ENCODE measurements at places on chromosomes 4 and X.

DNA sequence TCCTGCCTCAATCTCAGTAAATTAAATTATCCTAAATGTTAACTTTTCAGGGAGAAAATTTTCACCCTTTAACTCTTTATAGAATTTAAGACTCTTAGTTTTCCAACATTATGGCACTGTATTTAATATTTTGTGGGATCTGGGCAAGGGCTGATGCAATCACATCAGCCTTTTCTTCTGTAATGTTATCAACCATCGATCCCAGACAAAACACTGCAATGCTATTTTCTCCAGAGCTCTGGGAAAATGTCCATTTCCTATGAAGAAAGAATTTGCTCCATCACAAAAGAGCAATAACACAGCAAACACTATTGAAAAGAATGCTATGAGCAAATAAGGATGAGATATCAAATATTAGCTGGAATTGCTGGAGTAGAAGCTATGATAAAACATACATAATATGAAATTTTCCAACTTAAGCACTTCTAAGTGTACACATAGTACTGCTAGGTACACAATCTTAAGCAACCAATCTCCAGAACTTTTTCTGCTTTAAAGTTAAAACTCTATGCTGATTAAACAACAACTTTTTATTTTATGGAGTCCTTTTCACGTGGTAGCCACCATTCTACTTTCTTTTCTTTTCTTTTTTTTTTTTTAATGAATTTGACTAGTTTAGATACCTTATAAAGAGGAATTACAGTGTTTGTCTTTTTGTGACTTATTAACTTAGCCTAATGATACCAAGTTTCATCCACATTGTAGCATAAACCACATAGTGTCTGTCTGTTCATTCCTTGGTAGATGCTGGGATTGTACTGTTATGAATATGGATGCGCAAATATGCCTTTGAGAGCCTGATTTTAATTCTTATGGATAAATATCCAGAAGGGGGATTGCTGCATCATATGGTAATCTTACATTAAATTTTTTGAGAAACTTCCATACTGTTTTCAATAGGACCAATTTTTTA lies 43.6 kb downstream of the UGT2A3 start:
- H3K27ac ChIP-seq: no peak overlapping the region
- H3K27me3 ChIP-seq: no peaks in the 10 kb centered on the region
- no peak for DNase-seq
- H3K36me3 ChIP-seq: no peaks in the 10 kb centered on the region
- H3K4me3 ChIP-seq: no peak overlapping the region

DNA sequence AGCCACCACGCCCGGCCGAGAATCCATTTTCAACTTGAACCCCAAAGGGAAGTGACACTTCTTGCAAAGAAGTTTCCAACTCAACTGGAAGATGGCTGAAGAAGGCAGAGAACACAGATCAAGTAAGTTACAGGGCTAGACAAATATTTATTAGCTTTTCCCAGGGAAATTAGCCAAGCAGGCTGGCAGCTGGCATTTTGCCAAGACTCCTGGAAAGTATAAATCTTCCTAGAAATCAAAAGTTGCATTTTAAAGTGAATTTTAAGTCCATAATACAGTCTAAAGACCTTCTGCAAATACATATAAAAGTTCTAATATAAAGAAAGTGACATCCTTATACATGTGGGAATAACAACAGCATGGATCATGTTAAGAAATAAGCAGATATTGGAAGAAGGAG lies 3.4 kb upstream of the MRPL1 start:
- no peaks in the 10 kb centered on the region for H3K27me3 ChIP-seq
- H3K27ac ChIP-seq: peak overlapping the region; percentile 94
- H3K4me3 ChIP-seq: no peak overlapping the region
- peaks cover 14% of the 10 kb centered on the region for H3K4me1 ChIP-seq
- no peak for DNase-seq

GRCh38 chrX:2960861-2961515 lies 31.8 kb upstream of the ARSD start:
- H3K36me3 ChIP-seq: no peaks in the 10 kb centered on the region
- no peaks in the 10 kb centered on the region for H3K4me1 ChIP-seq
- H3K4me3 ChIP-seq: no peak overlapping the region
- DNase-seq: no peak
- no peaks in the 10 kb centered on the region for H3K27me3 ChIP-seq

DNA sequence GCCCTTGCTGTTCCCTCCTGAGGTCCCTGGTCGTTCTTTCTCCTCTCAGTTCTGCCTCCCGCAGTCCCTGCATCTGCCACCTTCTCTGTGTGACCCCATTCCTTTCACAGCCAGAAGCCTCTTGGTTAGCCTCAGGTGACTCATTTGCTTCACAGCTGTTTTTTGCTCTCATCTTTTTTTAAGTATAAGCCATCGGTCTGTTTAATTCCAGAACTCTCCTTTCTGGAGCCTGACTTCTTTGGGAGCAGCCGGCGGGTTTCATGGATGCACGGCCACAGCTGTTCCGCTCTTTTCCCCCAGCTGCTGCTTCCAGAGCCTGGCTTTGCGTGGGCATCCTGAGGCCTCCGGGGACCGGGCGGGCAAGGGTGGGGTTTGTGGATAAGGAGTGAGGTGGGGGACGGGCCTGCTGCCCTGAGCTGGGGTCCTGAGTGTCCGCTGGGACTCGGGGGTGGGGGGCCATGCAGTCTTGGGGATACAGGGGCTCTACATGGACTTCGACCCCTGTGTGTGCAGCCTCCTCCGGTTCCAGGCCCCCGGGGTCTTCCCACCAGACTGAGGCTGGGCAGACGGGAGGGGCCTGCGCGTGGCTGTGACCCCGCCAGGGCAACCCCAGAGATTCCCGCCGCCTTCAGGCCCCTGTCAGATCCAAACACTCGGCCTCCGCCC lies 46.7 kb downstream of the PCGF3 start:
- H3K36me3 ChIP-seq: peaks cover 47% of the 10 kb centered on the region
- no peak overlapping the region for H3K4me3 ChIP-seq
- no peaks in the 10 kb centered on the region for H3K27me3 ChIP-seq

- no peaks in the 10 kb centered on the region for H3K36me3 ChIP-seq
- H3K27me3 ChIP-seq: no peaks in the 10 kb centered on the region
- no peak overlapping the region for H3K4me3 ChIP-seq
- DNase-seq: no peak
- peak overlapping the region; percentile 45 for H3K27ac ChIP-seq
These were observed 46.4 kb upstream of the GATB start for GRCh38 chr4:151807220-151807619.

DNA sequence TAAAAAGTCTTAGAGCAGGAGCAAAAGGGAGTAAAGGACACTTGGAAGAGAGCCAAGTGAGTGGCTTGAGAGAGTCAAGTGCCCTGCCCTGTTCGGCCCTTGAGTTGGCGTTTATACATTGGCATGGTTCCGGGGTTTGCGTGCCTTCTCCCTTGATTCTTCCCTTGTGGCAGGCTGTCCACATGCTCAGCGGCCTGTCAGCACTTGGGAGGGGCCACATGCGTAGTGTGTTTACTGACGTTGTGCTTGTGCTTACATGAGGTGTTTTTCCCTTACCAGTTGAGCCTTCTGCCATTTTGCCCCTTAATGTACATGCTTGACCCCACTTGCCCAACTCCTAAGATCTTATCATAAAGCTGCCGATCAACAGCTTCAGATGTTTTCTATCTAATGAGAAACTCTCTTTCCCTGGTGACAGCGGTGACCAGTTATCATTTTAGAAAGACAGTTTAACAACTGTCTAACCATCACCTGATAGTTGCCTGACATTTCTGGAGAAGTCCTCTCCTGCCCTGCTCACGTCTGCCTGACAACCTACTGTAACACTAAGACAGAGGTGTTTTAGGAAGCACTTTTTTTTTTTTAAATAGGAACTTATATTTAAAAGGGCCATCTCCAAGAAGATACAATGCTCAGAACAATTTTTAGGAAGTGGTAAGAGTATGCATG lies 49.5 kb upstream of the GC start:
- no peaks in the 10 kb centered on the region for H3K27me3 ChIP-seq
- no peak overlapping the region for H3K4me3 ChIP-seq
- H3K4me1 ChIP-seq: no peaks in the 10 kb centered on the region
- no peak overlapping the region for H3K27ac ChIP-seq
- H3K36me3 ChIP-seq: no peaks in the 10 kb centered on the region

Measured in spleen (tissue), 13 donors.